ENCODE measurements at places on chromosomes 3 and 15. TPM values are rescaled to one million over a fixed set of nuclear protein-coding genes. Genes with fewer than 3 reads are reported as not detected.

DNA sequence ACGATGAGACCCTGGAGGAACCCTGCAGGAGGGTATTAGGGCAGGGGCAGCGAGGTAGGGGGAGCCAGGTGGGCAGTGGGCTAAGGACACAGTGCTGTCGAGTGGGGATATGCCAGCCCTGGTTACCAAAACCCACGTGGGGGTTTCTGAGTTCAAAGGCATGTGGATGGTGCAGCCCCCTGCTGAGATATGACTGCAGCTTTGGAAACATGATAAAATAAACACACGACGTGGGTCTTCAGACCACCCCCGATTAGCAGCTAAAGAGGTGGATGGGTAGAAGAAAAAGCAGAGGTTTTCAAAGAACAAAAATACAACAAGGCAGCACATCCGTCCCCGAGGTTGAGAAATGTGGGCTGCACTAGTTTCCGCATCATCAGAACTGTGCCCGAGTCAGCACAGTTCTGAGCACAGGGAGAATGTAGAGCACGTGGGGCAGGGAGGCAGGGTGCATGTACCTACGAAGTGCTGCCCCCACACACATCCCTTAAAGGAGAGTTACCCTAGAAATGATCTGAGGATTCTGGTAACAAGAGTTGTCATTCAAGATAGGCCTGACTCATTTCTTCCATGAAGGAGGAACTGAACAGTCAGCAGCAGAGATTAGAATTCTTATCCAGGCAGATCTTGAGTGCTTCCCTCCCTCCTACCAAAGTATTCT, 121.3 kb downstream of the RPLP1 start:
- DNase-seq = peak; percentile 68

DNA sequence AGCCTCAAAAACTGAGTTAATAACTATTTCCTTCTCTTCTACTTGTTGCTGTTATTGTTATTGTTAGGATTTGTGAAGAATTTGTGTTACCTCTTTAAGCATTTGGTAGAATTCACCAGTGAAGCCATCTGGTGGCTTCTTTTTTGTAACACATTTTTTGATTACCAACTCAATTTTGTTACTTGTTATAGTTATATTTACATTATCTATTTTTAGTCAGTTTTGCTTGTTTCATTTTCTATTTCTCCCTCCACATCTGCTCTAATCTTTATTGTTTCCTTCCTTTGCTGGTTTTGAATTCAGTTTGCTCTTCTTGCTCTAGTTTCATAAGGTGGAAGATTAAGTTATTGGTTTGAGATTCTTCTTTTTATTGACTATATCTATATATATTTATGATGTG, 3.7 kb upstream of the SLC9C1 start:
- DNase-seq = no peak

DNA sequence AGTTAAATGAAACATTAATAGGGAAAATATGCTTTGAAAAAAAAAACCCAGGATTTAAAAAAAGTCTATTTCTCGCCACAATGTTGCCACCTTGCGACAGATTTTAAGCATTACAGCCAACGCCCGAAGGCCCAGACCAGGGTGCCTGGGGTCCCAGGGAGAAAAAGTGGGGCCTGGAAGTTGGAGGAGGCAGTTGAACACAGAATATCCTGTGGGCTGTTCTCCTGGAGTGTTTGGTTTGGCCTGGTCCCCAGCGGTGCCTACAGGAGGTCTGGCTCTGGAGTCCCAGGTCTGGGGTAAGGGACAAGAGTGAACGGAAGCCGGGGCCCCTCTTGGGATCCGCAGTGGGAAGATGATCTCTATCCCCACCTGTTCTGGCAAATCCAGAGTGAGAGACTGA, 3.4 kb downstream of the RNU6-1 start:
- DNase-seq = no peak

The CCR4 gene
- not detected for total RNA-seq

- DNase-seq = no peak
Observed at GRCh38 chr3:126408099-126408498, 13.4 kb downstream of the CFAP100 start.

DNA sequence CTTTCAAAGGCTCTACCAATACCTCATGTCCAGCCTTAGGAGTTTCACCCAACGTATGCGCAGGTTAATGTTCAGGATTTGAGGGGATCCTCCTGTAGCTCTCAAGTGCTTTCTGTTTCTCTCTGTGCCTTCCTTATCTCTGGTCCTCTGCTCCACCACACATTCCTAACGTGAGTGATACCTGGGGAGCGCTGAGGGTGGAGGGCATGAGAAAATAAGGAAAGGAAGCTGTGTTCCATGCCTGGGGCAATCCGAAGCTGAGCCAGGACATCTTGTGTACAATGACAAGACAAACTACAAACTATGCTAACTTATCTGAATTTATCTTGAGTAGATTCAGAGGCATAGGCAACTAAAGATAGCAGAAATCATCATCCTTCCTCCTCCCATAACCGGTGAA, 136.4 kb downstream of the SST start:
- DNase-seq = no peak

The CFAP44 gene
- 1.5 TPM for total RNA-seq

The FBXO40 gene
- total RNA-seq = not detected

The VGLL3 gene
- total RNA-seq = 13.9 TPM

DNA sequence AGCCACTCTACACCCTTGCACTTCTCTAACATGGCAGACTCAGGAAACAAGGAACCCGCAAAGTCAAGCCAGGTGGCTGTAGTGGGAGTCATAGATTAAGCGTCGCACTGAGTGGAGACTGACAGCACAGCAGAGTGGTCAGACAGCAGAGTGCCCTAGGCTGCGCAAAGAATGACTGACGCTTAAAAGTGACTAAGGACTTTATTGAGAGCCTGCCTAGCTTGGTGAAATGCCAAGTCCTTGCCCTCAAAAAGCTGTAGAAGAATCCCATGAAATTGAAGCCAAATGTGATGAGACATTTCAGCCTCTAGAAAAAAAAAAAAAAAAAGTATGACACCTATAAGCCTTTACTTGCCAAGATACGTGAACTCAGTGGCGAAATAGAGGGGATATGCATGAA, 30.2 kb downstream of the NCEH1 start:
- peak; percentile 100 for DNase-seq

The PRR23C gene
- total RNA-seq = not detected

- no peak for DNase-seq
Observed at GRCh38 chr3:46131884-46132450, 76.1 kb downstream of the CCR1 start.

The ISLR2 gene
- total RNA-seq = 0.17 TPM

The TP63 gene
- 0.07 TPM for total RNA-seq

DNA sequence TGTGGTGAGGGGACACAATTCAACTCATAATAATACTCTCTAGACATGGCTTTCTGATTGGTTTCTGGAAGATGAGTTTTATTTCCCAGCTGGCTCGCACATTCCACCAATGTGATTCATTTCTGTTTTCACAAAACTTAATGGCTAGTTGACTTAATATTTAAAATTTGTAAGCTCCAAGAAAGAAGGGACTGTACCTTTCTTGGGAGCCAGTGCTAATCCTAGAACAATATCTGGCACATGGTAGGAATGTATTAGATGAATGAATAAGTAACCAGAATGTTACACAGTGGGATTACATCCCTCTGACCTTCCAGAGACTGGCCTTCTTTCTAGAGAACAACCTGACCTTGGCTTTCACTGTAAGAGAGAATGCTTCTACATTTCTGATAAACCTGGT, 262.8 kb downstream of the RORA start:
- peak; percentile 38 for DNase-seq

- no peak for DNase-seq
Observed at GRCh38 chr3:143786219-143787191, 61.8 kb downstream of the SLC9A9 start.

DNA sequence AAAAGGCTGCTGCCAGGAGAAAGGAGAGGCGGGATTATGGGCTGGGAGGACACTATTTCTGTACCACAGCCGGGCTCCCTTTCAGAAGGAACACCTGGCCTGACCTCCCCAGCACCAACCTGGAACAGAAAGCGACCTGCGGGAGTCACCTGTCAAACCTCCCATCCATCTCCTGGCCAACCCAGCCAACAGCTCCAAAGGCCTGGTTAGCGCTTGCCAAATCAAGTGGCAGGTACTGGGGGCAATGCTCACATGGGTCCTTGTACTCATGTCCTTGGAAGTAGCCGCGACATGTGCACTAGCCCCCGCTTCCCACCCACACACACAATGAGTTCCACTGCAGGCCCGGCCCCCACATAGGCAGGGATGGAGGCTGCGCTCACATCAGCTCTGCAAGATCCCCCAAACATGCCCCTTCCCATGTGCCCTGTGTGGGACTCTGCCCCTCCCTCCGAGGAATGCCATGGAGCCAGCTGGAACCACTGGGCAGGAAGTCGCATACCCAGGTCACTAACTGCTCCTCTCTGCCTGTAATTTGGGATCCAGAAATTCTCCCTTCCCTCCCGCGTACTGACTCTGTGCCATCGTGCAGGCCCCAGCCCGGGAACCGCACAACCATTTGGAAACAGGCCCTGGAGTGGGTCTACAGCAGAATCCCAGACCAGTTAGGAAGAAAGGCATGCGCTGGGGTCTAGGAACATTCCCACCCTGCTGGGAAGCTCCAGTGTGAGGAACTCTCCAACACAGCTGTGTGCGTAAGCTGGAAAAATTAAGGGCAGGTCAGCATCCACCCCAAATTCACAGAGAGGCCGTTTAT, 98.9 kb downstream of the LRIG1 start:
- no peak for DNase-seq

- peak; percentile 67 for DNase-seq
Observed at GRCh38 chr3:134428401-134428800, 54.2 kb upstream of the AMOTL2 start.

The KBTBD12 gene
- total RNA-seq = 0.07 TPM

The CLCN2 gene
- 2.5 TPM for total RNA-seq

The C3orf22 gene
- not detected for total RNA-seq

The CCRL2 gene
- total RNA-seq = 1.0 TPM

DNA sequence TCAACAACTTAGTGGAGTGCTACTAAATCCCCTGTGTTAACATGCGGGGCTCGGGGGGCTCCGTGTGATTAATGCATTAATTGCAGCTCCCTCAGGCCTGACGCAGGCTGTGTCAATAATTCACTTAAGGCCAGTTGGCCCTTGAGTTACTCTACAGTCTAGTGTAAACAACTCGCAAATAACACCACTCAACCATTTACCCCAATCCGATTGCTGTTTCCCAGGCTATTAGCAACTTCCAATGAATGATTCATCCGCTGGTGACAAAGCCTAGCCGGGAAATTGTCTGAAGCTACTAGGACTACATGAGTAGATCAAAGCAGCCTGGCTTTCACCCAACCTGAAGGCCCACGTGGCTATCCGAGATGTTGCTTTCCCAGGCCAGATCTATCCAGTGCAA, 121.3 kb upstream of the SOX14 start:
- DNase-seq = peak; percentile 10

DNA sequence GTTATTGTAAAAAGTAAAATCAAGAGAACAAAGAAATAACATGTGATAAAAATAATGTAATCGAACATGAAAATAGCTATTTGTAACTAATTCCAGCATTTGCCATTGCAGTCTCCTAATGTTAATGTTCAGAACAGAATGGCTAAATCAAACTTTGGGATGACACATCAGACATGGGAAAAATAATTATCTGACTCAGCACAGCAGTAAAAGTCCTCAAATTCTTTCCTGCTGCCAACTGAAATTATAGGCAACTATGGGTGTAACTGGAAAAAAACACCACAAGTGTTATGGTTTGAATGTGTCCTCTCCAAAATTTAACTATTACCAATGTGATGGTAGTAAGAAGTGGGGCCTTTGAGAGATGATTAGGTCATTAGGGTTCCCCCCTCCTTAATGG, 446.7 kb downstream of the C3orf38 start:
- DNase-seq = peak; percentile 0

The HYAL1 gene
- total RNA-seq = not detected

The IL16 gene
- not detected for total RNA-seq

DNA sequence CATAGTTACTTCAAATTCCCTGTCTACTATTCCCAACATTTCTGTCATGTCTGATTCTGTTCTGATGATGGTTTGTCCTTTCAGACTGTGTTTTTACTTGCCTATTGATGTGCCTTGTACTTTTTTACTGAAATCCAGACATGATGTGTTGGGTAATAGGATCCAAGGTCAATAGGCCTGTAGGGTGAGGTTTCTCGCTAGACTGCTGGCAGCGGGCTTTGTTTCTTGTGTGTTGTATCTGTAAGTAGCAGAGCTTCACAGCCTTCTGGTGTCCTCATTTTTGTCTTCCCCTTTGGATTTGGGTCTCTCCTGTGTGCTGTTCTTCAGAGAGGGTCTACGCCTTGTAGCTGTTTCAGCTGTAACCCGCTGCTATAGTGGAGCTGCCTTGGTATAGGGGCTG, 140.3 kb downstream of the GABRG3 start:
- no peak for DNase-seq

GRCh38 chr3:134369861-134370596, 4.2 kb downstream of the AMOTL2 start:
- no peak for DNase-seq

The CCNB2 gene
- total RNA-seq = 164 TPM

DNA sequence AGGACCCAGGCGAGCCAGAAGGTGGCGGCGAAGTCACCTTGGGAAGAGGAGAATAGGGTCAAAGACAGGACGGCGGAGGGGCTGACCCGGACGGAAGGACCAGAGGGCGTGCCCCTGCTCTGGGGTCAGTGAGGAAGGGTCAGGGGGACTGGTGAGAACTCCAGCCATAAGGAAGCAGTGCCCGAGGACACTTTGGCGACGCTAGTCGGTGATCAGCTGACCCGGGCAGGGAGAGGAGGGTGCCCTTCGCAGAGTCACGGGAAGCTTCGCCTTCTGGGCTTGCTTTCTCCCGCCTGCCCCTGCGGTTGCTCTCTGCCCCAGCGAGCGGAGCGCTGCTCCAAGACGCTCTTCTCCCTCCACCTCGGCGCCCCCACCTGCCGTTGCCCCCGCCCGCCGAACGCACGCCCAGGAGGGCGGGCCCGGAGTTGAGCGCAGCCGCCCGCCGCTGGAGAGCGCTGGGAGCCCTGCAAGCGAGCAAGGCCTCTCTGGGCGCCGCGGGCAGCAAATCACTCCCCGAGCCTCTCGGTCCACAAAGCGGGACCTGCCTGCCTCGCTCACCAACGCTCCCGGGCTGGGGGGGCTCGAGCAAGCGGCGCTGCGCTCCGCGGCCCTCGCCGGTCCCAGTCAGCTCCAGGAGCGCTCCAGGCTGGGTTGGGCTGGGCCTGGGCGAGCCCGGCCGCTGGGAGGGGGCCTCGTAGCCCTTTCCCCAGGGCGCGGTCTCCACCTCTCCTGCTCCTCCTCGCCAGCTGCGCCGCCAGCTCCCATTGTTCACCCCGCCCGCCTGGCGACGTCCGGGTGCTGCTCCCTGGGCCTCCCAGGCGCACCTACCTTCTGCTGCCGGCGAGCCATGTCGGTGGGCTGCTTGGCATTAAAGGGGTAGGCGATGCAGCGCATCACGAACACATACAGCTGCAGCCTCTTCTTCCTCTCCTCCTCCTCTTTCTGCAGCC, 1.2 kb downstream of the CADPS start:
- no peak for DNase-seq

The NDN gene
- not detected for total RNA-seq
